Activated naive CD8-positive, alpha-beta T cell treated with anti-CD3 and anti-CD28 coated beads, Interleukin-2, amount 50 U/mL, for 24 hours (primary cell): ENCODE measurements at places on chromosomes 16 and 17.

DNA sequence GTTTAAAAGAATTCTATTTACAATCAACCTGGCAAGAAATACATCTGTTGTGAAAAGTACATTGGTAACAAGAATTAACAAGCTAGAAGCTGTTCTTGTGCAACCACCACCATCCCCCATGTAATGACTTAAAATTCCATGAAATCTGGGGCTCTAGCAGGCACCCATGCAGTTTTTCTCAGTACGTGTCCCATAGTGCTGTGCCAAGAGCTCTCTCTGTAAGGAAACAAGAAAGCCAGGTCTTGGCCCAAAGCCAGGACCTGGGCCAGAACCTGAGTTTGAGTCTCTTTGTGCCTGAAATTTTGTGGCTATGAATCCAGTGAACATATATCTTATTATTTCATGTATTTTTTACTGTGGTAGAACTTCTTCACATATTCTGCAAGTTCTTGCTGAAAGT, 46.6 kb downstream of the NUP93 start:
- no peak for DNase-seq

DNA sequence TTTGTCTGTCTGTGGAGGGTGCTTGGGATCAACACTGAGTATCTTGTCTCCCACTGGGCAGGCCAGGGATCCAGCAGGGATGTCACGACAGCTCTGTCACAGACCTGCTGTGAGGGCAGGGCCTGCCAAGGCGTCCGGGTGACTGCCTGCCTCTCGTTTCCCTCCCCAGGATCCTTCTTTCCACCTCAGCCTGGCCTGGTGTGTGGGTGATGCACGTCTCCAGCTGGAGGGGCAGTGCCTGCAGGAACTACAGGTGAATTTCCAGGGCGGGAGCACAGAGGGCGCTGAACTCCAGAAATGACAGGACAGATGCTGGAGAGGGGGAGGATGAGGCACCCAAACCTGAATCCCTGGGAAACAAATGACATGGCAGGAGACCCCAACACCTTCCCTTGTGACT, 6.8 kb upstream of the MMP15 start:
- no peak for DNase-seq

- no peak for DNase-seq
These were observed 228.8 kb downstream of the C16orf78 start for GRCh38 chr16:49602201-49602975.

DNA sequence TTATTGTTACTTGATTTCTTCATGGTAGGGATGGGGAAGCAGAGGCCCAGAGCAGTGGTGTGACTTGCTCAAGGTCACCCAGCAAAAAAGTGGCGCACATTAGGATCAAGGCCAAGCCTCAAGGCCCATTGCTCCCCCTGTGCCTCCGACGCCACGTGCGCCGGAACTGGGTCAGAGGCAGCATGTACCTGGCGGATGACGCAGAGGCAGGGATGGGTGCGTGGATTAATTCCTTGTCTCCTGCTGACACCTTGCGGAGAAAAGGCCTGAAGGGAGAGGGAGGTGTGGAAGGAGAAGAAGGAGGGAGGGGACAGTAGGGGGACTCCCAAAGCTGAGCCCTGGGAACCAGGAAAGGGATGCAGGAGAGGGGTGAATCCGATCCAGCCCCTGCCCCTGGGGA, 18.5 kb downstream of the SBK1 start:
- DNase-seq: no peak

GRCh38 chr17:75019710-75020109, 7.2 kb downstream of the MRPL58 start:
- DNase-seq: no peak

DNA sequence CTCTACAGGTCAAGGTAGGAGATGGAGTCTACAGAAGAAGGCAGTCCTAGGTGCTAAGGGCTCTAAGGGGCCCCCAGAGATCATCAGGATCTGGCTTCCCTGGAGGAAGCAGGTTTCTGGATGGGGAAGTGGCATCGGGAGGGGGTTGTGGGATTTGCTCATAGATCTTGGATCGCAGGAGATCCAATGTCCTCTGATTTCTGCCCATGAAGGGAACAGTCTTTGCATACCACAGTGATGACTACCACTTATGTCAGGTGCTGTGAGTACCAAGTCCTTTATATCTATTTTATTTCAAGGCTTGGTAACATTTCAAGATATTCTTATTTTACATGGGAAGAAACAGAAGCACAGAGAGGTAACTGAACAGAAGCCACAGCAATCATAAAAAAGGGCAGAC, 164.0 kb downstream of the RGS9 start:
- DNase-seq: no peak

GRCh38 chr16:5041600-5042133, 7.9 kb upstream of the NAGPA start:
- DNase-seq: no peak
